ENCODE measurements at places on chromosomes 6 and 20. TPM values are rescaled to one million over a fixed set of nuclear protein-coding genes. Genes with fewer than 3 reads are reported as not detected.

DNA sequence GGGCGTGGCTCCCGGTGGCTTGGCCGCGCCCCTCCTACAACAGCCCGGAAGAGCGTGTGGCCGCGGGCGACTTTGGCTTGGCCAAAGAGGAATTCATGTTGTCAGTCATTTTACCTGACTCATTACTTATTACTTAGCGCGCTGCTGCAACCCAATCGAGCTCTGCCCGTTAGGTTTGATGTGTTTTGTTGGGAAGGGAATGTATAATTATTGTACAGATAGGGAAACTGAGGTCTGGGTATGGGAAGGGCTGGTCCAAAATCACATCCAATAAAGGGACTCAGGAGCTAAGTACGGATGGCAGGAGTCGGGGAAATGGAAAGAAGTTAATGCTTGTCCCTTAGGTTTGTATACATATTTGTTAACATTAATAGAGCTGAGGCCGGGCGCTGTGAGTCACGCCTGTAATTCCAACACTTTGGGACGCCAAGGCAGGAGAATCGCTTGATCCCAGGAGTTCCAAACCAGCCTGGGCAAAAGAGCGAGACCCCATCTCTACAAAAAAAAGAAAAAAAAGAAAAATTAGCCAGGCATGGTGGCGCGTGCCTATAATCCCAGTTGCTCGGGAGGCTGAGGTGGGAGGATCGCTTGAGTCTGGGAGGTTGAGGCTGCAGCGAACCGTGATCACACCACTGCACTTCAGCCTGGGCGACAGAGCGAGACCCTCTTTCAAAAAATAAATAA lies 639 bp upstream of the ZNF335 start:
- DNase-seq, result no peak
- H3K4me1 ChIP-seq, result peaks cover 13% of the 10 kb centered on the region
- peaks cover 16% of the 10 kb centered on the region for H3K27me3 ChIP-seq
- H3K36me3 ChIP-seq, result peaks cover 4% of the 10 kb centered on the region
- peak overlapping the region; percentile 89 for H3K4me3 ChIP-seq

GRCh38 chr6:41625442-41625841 lies 12.8 kb upstream of the MDFI start:
- no peak overlapping the region for H3K27ac ChIP-seq
- DNase-seq, result no peak
- no peaks in the 10 kb centered on the region for H3K36me3 ChIP-seq
- peaks cover 37% of the 10 kb centered on the region for H3K4me1 ChIP-seq

- H3K27ac ChIP-seq, result peak overlapping the region; percentile 100
- peaks cover 38% of the 10 kb centered on the region for H3K36me3 ChIP-seq
- peaks cover 6% of the 10 kb centered on the region for H3K27me3 ChIP-seq
- H3K4me3 ChIP-seq, result peak overlapping the region; percentile 96
Observed at GRCh38 chr6:52992980-52993920, 1.8 kb downstream of the GSTA4 start.

The OR2H1 gene
- not detected for total RNA-seq

The PCMTD2 gene
- 85.1 TPM for total RNA-seq

The PLAGL2 gene
- 52.7 TPM for total RNA-seq

DNA sequence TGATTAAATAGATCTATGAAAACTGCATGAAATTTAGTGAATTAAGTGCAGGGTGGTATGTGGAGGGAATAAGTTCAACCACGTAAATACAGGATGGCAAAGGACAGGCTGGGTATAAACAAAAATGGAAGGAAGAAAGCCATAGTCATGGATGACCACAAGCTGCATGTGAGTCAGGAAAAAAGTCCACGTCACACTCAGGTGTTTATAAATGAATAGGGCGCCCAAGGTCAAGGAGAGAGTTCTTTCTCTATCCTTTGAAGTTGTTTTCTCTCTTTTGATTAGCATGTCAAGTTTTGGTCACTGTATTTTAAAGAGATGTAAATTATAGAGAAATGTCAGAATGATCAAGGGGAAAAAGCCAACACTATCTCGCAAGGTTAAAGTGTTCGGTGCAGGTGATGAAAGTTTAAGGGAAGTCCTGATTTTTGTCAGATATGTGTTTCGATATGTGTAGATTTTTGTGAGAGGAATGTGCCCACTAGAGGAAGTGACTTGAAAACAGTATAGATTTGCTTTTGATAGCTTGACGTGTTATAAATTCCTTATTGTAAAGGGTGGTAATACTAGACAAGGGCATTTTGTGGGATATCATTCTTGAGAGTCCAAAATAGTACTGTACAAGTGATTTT lies 58.7 kb downstream of the MAP3K4 start:
- no peak overlapping the region for H3K4me3 ChIP-seq
- H3K4me1 ChIP-seq, result peaks cover 8% of the 10 kb centered on the region
- DNase-seq, result no peak
- H3K27ac ChIP-seq, result no peak overlapping the region
- no peaks in the 10 kb centered on the region for H3K27me3 ChIP-seq

The RPP21 gene
- 49.6 TPM for total RNA-seq

GRCh38 chr6:121335087-121336008 lies 1.1 kb upstream of the TBC1D32 start:
- no peaks in the 10 kb centered on the region for H3K36me3 ChIP-seq
- peak overlapping the region; percentile 100 for H3K27ac ChIP-seq
- H3K4me1 ChIP-seq, result peaks cover 28% of the 10 kb centered on the region
- no peaks in the 10 kb centered on the region for H3K27me3 ChIP-seq

- H3K27ac ChIP-seq, result no peak overlapping the region
- H3K4me1 ChIP-seq, result no peaks in the 10 kb centered on the region
- H3K36me3 ChIP-seq, result no peaks in the 10 kb centered on the region
Observed at GRCh38 chr20:42366626-42367025, 748.4 kb upstream of the CHD6 start.

DNA sequence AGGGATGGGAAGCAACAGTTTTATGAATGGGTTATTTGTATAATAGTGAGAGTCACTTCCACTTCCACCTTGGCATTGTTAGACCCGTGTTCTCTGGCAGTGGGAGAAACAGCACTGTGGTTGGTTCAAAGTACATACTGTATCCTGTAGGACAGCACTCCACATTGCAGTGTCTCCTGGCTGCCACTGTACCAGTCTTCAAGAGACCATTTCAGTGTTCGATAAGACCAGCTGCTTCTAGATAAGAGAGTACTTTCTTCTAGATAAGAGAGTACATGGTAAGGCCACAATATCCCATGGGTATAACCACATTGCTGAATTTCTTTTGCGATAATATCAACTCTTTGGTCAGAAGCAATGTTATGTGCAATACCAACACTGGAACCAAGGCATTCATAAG lies 28.8 kb downstream of the FITM2 start:
- no peak for DNase-seq
- H3K36me3 ChIP-seq, result no peaks in the 10 kb centered on the region
- no peaks in the 10 kb centered on the region for H3K27me3 ChIP-seq
- H3K27ac ChIP-seq, result no peak overlapping the region

The ADA gene
- total RNA-seq, result 7.5 TPM

The TMEM200A gene
- 18.4 TPM for total RNA-seq

The NFS1 gene
- total RNA-seq, result 29.9 TPM

The LBP gene
- not detected for total RNA-seq
